Upper lobe of left lung (tissue), 6 donors: ENCODE measurements at places on chromosomes 11 and 22. TPM values are rescaled to one million over a fixed set of nuclear protein-coding genes. Genes with fewer than 3 reads are reported as not detected.

- no peak for DNase-seq
Measured at GRCh38 chr22:16819249-16819648, 6.0 kb downstream of the XKR3 start.

DNA sequence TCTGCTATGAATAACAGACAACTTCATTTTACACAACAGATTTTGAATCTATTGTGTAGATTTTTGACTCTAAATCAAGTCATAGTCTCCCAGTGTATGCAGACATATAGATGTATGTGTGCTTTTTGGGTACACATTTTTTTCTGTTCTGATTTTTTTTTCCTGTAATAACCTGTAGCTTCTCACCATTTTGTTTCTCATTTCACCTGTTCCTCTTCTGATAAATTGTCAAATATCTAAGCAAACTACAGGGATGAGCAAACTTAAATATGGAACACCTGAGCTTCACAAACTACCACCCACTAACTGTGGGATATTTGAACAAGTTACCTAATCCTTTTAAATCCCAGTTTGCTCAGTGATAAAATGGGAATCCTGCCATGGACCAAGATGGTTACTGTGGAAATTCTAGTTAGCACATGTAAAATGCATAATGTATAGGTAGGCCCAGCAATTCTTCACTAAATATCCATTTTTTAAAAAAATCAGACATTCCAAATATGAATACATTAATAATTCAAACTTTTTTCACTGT lies 15.7 kb downstream of the LGR4 start:
- no peak for DNase-seq

DNA sequence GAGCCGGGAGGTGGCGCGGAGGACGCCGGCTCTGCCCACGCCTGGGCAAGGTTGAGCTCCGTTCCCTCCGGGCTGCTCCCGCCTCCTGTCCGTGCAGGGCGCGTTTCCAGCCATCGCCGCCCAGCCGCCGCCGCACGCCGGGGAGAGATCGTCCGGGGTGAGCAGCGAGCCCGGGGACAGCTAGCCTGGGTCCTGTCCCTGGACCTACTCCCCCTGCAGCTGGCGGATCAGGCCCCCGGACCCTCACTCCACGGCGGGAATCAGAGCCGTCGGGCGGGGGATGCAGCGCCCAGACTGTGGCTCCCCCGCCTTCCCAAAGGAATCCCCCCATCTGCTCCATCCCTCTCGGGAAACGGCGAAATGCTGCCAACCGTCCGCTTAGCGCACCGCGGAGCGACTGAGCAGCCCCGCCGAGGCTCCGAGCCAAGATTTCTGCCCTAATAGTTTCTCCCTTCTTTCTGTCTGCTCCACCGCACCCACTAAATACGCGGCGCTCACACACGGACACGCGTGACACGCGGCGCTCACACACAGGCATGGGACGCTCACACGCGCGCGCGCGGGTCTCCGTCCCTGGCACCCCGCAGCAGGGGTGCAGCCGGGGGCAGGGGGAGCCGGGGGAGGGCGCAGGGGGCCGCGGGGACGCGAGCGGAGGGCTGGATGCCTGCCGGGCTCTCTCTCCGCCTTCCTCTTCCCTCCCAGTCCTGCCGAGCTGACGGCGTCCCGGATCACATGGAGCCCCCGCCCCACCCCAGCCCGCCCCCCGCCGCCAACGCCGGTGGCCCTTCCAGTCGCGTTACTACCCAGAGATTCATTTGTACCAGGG lies at the start of gene KCNJ5:
KCNJ5 (plus strand) TSS at position 814 of the 826 bp plus-strand sequence. CDS start 19,918 bp downstream, outside the sequence.
- peak; percentile 90 for DNase-seq

- DNase-seq: no peak
Measured at GRCh38 chr22:31079095-31079642, 1.9 kb upstream of the SMTN start.

DNA sequence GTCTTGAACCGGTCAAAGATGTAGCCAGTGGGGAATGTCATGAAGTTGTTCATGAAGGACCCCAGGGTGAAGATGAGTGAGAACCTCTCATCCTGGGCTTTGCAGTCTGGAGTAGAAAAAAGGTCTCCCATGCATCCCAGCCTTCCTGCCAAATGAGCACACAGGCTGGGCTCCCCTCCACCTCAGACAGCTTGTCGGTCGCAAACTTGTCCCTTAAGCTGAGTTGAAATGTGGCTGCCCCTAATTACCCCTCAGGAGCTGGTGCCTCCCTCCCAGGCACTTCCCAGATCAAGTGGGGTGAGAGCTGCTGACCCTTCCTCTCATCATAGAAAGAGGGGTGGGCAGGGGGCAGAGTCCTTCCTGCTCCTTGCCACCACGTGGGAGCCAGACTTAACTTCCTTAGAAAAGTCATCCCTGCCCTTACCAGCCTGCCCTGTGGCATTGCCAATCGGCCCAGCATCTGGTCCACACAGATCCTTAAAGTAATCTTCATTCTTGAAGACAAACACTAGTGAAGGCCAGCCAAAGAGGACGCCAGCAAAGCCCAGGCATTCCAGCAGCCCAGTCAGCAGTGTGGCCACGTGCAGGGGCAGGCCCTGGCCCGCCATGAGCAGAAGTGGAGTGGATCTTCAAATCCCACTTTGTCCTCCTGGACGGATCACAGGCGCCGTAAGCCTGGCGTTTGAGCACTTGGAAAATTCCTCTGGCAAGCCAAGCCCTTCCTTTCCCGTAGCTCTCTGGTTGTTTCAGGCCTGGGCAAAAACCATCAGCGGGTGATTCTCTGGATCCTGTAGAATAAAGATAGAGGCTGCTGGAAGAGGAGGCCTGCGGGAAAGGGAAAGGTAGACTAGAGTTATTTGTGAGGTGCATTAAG lies 1.1 kb downstream of the SLC43A3 start:
- DNase-seq: peak; percentile 89

DNA sequence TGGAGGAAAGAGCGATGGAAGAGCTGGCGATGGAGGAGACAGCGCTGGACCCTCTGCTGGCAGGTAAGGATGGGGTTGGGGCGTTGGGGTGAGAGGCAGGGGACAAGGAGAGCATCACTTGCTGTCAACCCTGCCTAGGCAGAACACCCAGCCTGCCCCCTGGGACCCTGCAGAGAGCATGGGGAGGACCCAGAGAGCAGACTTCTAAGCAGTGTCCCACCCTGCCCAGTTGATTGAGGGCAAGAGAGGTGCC lies 111.6 kb upstream of the ANO1 start:
- no peak for DNase-seq

Gene OR10D3
- not detected for total RNA-seq

Gene MUC2
- not detected for total RNA-seq

GRCh38 chr11:6196396-6196795 lies 2.6 kb upstream of the OR52W1 start:
- no peak for DNase-seq

DNA sequence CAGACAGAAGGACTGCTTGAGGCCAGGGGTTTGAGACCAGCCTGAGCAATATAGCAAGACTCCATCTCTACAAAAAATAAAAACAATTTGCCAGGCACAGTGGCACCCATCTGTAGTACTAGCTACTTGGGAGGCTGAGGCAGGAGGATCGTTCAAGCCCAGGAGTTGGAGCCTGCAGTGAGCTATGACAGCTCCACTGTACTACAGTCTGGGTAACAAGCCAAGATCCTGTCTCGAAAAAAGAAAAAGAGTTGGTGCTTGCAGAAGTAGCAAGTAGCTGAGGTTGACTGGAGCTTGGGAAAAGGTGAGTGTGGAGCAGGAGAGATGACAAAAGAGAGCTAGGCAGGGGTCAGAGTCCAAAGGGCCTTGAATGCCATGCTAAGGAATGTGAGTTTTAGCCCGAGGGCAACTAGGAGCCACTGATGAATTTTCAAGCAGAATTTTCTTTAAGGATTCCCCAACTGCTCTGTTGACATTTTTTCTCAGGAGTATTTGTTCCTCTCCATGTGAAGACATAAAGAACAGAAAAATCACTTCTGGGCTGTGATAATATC lies 3.1 kb downstream of the AP1B1 start:
- no peak for DNase-seq

DNA sequence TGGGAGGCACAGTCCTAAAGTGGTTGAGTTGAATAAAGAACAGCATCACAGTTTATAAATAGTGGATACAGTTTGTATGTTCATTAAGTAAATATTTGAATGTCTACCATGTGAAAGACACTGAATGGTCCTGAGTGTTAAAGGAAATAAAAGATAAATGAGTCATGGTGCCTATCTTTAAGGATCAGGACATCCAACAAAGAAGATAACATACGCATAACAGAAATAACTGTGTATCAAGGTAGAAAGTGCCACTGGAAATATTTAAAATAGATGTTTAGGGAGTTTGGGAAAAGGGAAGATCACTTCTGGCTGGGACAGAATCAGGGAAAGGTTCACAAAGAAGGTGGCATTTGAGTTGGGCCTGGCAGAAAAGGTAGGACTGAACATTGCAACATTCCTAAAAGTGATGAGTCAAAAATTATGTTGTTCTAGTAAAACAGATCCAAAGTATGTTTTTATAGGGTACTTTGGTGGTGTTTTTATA lies 41.5 kb downstream of the CSTPP1 start:
- DNase-seq: no peak

GRCh38 chr11:68160100-68160695 lies 39.0 kb upstream of the CHKA start:
- no peak for DNase-seq

Gene MYRF
- total RNA-seq: 32.5 TPM

DNA sequence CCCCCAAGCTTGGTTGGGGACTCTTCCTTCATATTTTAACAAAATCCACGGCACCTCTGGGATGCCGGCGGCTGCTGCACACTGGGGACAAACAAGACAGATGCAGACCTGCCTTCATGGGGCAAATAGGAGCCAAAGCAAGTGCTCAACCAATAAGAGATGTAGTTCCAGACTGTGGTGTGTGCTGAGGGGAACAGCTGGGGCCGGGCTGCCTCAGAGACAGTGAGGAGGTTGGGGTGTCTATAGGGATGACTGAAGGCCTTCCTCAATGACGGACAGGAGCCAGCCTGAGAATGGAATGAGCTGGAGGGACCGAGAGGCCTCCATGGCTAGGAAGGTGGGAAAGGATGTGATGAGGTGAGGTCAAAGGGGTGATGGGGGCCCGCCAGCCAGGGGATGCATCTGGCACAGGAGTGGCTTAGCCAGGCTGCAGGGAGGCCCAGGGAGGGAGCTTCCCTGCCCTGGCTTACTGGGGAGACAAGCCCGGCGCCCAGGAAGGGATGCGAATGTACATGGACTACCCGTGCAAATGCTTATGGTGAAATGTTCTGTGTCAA lies 10.3 kb upstream of the CTSD start:
- DNase-seq: no peak

DNA sequence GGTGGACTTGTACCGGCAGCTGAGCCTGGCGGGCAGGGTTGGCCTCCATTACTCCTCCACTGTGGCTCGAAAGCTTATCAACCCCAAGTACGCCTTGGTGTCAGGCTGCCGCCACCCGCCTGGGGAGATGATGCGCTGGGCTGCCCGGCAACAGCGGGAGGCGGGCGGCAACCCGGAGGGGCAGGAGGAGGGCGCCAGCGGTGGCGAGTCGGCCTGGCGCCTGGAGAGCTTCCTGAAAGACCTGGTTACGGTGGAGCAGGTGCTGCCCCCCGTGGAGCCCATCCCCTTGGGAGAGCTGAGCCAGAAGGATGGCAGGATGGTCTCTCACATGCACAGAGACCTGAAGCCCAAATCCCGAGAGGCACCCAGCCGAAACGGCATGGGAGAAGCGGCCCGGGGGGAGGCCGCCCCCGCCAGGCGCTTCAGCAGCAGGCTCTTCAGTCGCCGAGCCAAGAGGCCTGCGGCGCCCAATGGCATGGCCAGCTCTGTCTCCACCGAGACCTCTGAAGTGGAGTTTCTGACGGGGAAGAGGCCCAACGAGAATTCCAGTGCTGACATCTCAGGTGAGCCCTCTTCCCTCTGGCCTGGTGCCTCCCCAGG lies 26.7 kb downstream of the FAM83F start:
- no peak for DNase-seq

DNA sequence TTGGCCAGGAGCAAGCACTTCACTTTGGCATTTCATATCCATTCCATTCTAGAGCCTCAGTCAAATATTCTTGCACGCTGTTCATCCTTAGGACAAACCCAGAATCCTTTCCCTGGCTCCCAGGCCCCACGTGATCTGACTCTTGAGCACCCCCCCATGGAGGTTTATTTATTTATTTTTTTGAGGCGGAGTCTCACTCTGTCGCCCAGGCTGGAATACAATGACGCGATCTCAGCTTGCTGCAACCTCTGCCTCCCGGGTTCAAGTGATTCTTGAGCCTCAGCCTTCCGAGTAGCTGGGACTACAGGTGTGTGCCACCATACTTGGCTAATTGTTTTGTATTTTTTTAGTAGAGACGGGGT lies 12.7 kb upstream of the TSGA10IP start:
- no peak for DNase-seq

Gene FAM83F
- 2.8 TPM for total RNA-seq

GRCh38 chr11:1854949-1855885 lies 2.3 kb downstream of the LSP1 start:
- peak; percentile 69 for DNase-seq

GRCh38 chr11:57175478-57175877 lies 6.3 kb upstream of the LRRC55 start:
- DNase-seq: no peak

Gene MS4A7
- 192 TPM for total RNA-seq

DNA sequence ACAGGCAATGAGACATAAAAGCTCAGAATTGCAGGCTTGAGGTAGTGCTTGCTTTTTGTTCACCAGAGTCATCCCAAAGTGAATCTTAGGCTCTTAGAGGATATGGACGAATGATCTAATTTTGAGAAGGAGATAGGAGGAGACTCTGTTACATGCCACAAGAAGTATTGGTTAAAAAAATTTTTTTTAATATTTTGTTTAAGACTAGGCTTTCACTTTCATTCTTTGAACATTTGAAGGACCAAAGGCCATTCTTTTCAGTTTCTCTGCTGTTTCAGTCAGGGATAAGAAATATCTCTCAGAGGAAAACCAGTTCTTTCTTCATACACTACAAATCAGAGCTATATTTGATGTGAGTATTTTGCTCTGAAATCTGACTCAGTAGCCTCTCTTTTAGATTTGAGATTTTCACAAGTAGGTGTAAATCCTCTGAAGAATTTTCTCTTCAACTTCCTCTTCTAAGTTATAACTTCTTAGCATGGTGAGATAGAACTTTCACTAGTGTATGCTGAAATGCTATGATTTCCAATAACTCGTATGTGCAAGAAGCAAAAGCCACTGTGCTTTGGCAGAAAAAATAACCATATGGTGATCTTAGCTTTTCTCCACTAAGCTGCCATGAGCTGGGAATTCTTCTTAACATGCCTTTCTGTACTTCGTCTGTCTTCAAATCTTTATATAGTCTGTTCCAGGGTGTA lies 24.1 kb upstream of the FAM181B start:
- DNase-seq: no peak

Gene TEX12
- total RNA-seq: not detected

Gene PC
- 20.7 TPM for total RNA-seq

DNA sequence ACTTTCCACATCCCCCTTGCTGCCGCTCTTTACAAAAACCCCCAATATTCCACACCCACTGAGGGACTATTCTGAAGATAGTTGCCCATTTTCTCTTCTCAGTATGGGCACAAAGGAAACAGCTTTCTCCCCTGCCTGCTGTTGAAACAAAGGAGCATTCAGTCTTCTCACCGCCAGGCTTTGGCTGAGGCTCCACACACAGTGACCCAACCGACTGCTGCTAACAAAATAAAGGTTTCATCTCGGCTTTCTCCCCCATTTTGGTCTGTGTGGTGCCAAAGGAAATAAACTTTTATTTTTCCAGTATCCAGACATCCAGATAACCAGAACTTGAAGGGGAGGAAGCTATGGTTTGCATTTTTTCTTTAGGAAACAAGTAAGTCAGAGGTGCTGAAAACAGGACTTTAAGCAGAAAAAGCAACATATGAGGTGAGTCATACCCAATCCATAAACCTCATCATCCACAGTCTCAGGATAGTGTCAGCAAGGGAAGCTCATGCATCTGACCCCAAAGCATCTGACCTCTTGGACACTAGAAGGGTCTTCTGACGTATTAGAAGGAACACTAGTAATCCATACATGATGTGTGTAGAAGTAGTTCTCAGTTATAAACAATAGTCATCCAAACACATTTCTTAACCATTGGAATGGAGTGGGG lies 6.4 kb downstream of the CLMP start:
- DNase-seq: no peak
